ENCODE measurements at places on chromosomes 11 and 22. TPM values are rescaled to one million over a fixed set of nuclear protein-coding genes. Genes with fewer than 3 reads are reported as not detected.

Gene KRTAP5-1
- polyA plus RNA-seq = not detected

Gene CEP126
- 13.0 TPM for polyA plus RNA-seq

Gene SHANK2
- polyA plus RNA-seq = 26.2 TPM

Gene ZNF280A
- polyA plus RNA-seq = not detected

Gene MRGPRF
- polyA plus RNA-seq = 8.5 TPM
